ENCODE measurements at places on chromosomes 11 and 22. TPM values are rescaled to one million over a fixed set of nuclear protein-coding genes. Genes with fewer than 3 reads are reported as not detected.

KRTAP5-8 gene
- total RNA-seq: 0.60 TPM

RFPL1 gene
- total RNA-seq: not detected

TRIM48 gene
- total RNA-seq: not detected

ATG16L2 gene
- total RNA-seq: 4.1 TPM

BARX2 gene
- 0.49 TPM for total RNA-seq

SLC37A2 gene
- total RNA-seq: 1.3 TPM

SLC35C1 gene
- 6.1 TPM for total RNA-seq

CDC42BPG gene
- total RNA-seq: 1.5 TPM

OVOL1 gene
- total RNA-seq: 0.14 TPM

F2 gene
- 1.1 TPM for total RNA-seq

NOL12 gene
- total RNA-seq: 13.7 TPM

PHLDB1 gene
- total RNA-seq: 44.8 TPM

NAALAD2 gene
- 12.4 TPM for total RNA-seq

KDM4D gene
- total RNA-seq: 2.0 TPM

PDGFD gene
- 10.2 TPM for total RNA-seq

RBM7 gene
- total RNA-seq: 37.4 TPM

NDUFA6 gene
- total RNA-seq: 91.7 TPM

MS4A6A gene
- total RNA-seq: 0.73 TPM

VPREB3 gene
- not detected for total RNA-seq

OR5I1 gene
- total RNA-seq: 0.97 TPM

RAB38 gene
- 2.8 TPM for total RNA-seq

Data from motor neuron (in vitro differentiated cells).